ENCODE measurements at places on chromosomes 7 and 10.
A peak's percentile ranks its signal among the peaks of the same experiment; 100 is the strongest.

DNA sequence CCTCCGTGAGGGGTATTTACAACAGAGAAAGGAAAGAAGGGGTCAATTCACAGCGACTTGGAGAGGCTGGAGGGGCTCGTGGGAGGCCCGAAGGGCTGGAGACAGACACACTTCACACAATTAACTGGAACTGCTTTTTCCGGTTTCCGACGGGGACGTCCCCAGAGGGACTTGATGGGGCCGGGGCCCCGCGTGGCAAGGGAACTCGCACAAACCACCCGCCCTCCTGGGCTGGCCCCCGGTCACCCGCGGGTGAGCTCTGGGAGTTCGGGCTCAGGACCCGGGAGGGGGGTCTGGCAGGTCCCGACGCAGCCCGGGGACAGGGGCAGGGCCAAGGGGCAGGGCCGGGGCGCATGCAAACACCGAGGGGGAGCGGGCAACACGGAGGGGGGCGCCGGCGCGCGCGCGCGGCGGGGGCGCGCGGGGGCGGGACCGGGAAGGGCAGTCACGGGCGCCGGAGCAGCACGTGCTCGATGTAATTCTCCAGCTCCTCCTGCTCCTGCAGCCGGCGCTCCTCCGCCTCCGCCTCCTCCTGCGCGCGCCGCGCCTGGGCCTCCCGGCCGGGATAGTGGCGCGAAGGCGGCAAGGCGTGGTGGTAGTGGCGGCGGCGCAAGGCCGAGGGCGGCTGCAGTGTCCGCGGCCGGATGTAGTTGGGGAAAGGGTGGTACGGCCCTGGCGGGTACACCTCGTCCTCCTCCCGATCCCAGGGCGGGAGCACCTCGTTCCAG, 2.7 kb downstream of the VGF start:
- no peak for DNase-seq

DNA sequence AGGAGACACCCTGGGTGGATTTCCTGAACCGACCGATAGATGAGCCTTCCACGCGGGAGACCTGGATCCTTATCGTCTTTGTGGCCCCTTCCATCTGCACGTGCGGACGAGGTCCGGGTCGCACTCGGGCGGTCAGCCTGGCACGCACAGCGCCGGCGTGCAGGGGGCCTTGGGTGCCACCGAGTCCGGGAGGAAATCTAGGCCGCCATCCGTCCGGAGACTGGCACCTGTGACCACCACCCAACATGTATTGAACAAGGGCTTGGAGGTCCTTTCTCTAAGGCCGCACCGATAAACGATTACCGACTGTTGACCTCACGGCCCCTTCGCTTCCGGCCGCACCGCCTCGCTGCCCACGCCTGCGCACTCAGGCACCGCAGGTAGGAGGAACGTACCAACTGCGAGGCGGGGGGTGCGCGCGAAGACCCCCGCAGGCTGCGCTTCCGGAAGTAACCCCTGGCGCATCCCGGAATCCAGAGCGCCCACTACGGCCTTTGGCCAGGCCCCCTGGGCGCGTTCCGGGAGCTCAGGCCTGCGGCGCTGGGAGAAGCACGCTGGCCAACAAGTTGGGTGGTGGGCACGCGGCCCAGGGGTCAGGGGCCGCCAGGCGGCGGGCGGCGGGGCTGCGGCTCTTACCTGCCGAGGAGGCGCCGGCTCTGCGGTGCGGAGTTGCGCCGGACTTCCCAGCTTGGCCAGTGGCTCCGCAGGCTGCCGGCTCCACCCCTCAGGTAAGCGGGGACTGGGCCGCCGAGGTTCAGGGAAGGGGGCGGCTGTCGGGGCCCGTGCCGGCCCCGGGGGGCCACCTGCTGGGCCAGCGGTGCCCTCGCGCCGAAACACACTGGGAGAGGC, at the start of the genes ACTR3C and LRRC61:
Gene ACTR3C (minus strand): TSS at position 713 of the 849 bp plus-strand sequence. CDS start 28,249 bp downstream, outside the sequence.
Gene LRRC61 (plus strand): TSS at position 523 of the 849 bp plus-strand sequence. CDS start 13,507 bp downstream, outside the sequence.
- no peak for DNase-seq

- DNase-seq = no peak
Measured at GRCh38 chr10:78565841-78566240, 502.9 kb upstream of the ZMIZ1 start.

- no peak for DNase-seq
Measured at GRCh38 chr7:32222251-32222900, 152.2 kb upstream of the PDE1C start.

- DNase-seq = no peak
Measured at GRCh38 chr7:93265220-93265619, 33.1 kb downstream of the VPS50 start.

DNA sequence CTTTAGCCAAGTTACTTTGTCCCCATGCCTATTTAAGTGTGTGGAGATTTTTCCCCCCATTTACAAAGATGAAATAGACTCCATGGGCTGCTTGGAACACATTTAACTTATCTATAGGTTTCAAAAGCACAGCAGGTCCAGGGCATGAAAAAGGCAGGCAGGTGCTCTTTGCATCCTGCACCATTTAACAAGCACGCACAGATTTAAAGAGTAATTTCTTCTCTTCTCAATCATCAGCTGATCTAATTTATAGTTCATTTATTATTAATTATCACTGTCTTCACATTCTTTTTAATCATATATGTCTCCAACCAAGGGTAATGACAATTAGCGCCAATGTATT, 156.8 kb downstream of the CACNA2D1 start:
- DNase-seq = no peak

- DNase-seq = no peak
Measured at GRCh38 chr10:77001206-77001605, 636.4 kb downstream of the KCNMA1 start.

- DNase-seq = no peak
Measured at GRCh38 chr7:106992511-106992910, 52.0 kb upstream of the PRKAR2B start.

DNA sequence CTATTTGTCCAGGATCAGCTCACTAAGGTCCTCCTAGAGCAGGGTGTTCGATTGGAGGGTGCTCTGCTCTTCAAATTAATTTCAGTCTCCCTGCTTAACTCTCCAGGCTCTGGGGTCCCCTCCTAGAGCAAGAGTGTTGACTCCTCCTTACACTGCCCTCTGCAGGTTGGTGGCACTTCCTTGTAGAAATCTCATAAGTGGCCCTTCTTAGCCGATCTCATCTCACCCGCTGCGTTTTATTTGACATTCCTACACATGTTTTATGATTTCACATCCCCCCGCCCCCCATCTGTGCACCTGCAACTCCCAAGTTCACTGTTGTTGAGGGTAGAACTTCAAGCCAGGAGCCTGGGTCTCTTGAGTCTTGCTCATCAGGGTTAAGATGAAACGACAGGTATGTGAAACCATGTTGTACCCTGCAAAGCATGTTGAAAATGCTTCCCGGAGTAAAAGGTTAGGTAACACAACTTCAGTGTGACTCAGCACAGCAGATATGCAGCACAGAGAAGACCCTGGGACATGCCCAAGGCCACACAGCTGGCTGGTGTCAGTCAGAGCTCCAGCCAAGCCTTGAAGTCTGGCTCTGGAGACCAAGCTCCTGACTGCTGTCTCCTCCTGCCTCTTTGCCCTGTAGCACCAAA, 171.2 kb downstream of the PRKAG2 start:
- no peak for DNase-seq

- no peak for DNase-seq
Measured at GRCh38 chr10:2469802-2470201, 597.5 kb upstream of the PFKP start.

- DNase-seq = peak; percentile 1
Measured at GRCh38 chr7:14504134-14504533, 398.4 kb downstream of the DGKB start.

- no peak for DNase-seq
Measured at GRCh38 chr7:24665564-24666294, 91.5 kb downstream of the GSDME start.

GRCh38 chr10:99551158-99551557, 18.4 kb downstream of the NKX2-3 start:
- DNase-seq = no peak

DNA sequence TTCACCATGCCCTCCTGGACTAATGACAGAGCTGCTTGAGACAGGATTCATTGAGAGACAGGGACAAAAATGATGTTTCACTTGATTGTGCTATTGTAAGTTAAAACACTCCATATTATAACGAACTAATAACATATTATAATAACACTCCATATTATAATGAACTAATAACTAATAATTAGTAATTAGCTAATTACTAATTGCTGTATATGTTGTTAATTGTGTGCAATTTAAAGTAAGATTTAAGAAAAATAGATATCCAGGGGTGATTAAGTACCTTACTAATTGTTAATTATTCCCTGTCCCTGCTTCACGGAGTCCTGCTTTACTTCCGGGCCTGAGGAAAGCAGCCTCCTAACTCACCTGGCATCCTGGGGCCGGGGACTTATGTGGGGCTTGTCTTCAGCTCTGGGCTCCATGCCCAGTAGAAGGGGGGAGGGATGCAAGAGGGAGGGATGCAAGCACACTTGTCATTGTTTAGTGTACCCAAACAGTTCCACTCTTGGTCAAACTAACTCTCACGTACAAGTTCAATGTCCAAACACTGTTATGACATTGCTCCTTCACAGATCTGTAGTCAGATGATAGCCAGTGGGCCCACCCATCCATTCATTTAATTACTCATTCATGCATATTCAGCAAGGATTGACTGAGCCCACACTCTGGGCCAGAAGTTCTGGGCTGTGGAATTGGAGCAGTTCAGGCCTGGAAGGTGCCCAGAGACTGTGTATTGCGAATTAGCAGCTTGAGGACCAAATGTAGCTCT, 53.8 kb downstream of the COL13A1 start:
- DNase-seq = no peak

GRCh38 chr7:159102681-159103381, 41.8 kb downstream of the VIPR2 start:
- DNase-seq = no peak

- no peak for DNase-seq
Measured at GRCh38 chr10:125533866-125534265, 149.1 kb downstream of the TEX36 start.

DNA sequence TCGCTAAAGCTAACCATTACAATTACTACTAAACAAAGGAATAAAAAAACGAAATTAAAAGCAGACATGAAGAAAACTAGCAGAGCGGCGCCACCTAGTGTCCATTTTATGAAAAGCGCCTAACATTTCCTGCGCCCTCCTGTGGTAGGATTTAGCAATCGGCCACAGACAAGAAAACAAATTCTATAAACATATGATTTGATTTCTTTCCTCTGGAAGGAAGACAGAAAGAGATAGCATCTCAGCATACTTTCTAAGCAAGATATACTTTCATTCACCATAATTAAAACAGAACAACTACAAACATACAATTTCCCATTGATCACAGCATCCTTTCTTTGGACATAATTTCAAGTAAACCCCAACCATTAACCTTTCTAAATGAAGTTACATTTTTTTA, 337.7 kb upstream of the NPVF start:
- DNase-seq = peak; percentile 17

- DNase-seq = peak; percentile 54
Measured at GRCh38 chr7:87058744-87059524, 520 bp downstream of the ELAPOR2 start.

- DNase-seq = no peak
Measured at GRCh38 chr10:49435225-49435624, 39.3 kb upstream of the DRGX start.

GRCh38 chr10:47008769-47009168, 97.5 kb downstream of the PTPN20 start:
- no peak for DNase-seq

DNA sequence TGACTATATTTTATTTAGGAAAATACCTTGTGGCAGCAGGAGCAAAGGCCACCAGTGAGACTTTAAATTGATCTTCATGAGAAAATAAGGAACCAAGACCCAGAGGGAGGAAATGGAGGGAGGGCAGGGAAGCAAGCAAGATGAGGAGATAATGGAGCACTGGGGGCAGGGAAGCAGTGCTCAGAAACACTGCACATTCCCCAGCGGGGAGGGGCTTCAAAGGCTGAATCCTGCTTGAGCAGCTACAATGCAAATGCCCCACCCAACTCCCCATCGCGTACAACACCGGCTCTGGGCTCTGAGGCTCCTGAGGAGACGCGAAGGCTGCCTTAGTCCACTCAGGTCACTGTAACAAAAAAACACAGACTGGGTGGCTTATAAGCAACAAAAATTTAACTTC, 503.8 kb downstream of the GRID1 start:
- DNase-seq = no peak

DNA sequence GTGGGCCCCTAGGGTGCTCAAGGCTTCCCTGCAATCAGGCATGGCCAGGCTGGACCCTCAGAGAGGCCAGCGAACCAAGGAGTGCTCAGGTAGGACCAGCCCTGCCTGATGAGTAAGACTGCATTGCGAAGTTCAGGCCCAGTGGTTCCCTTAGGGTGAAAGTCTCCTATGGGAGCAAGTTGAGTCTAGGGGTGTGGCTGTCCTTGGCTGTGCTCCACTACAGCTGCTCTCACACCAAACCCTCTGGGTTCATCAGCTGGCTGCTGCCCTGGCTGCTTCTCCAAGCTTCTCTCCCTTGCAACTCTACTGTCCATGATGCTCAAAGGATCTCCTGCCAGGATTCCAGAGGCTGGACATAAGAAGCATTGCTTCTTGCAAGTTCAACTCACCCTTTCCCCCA, 18.7 kb downstream of the FAM25A start:
- no peak for DNase-seq

GRCh38 chr7:96819111-96819700, 109.6 kb upstream of the SEM1 start:
- no peak for DNase-seq

DNA sequence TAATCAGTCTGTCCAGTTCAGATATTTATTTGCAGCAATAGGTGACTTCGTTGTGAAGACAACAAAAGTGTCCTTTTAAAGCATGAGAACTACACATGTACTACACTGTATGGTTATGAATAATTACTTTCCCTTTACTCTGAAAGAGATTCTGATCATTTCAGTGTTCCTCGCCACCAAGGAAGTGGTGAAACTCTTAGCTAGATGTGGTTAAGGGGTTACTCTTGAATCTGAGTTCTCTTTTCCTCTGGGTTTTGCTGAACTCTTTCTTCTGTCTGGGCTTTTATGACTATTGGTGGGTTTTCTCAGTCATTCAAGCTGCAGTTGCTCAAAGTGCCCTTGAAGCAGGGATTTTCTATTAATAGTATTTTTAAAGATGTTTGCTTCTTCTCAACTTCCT, 127.9 kb upstream of the SEM1 start:
- DNase-seq = no peak

- no peak for DNase-seq
Measured at GRCh38 chr10:71402005-71402404, 5.3 kb downstream of the CDH23 start.

DNA sequence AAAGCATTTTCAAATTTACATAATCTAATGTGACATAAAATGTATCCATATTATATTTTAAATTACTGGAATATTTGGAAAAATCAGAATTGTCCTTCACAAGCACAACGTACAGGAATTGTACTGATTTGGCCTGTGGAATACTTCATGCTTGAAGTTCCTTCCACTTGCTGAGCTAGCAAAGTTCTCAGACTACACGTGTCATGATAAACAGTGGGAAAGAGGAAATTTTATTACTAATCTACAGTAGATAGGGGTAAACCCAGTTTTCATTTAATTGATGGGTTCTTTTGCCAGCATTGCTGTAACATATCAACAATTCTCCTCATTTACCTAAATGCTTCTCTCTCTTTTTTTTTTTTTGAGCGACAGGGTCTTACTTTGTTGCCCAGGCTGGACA, 45.6 kb upstream of the FIGNL1 start:
- DNase-seq = no peak

GRCh38 chr10:97858001-97858439, 8.4 kb downstream of the GOLGA7B start:
- no peak for DNase-seq

GRCh38 chr10:124697837-124698544, 46.2 kb downstream of the FAM53B start:
- DNase-seq = no peak

GRCh38 chr7:6205971-6206660, 66.3 kb downstream of the CYTH3 start:
- no peak for DNase-seq

Data from C1 segment of cervical spinal cord (tissue), 14 donors.